Large intestine (tissue), 12 donors: ENCODE measurements at places on chromosomes 2 and 18.

DNA sequence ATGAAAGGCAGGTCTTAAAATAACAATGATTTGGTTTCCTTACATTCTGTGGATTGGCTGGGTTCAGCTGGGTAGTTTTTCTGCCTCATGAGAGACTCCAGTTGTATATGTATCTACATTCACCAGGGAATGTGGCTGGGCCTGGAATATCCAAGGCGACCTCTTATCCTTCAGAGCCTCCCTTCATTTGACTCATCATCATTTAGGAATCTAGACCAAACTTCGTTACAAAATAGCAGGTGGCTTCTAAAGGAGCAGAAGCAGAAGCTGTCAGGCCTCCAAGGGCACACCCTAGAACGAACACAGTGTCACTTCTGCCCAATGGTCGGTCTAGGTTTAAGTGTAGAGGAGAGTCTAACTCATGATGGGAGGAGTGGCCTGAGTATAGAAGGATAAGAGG, 204.2 kb downstream of the EN1 start:
- no peak for DNase-seq

DNA sequence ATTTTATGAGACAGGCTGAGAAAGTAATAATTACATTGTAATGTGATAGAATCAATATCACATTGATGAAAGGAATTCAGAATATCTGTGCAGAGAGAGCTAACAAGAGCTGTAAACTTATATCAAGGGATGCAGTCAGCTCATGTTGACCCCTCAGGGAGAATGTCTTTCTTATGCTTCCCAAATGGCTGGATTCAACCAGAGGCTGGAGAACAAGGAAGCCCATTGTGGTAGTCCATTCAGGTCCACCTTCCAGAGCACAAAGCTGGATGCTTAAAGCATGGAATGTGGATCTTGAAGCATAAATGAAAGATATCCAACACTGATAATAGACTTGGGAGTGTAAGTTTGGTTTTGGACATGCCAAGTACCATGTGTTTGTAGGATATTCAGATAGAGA, 220.0 kb downstream of the FIGN start:
- DNase-seq, result no peak

GRCh38 chr2:39573276-39573675, 92.4 kb upstream of the TMEM178A start:
- DNase-seq, result no peak

- DNase-seq, result no peak
These were observed 5.4 kb downstream of the CWC22 start for GRCh38 chr2:180001726-180002125.

- no peak for DNase-seq
These were observed 258.3 kb downstream of the CYRIA start for GRCh38 chr2:16407358-16407757.

DNA sequence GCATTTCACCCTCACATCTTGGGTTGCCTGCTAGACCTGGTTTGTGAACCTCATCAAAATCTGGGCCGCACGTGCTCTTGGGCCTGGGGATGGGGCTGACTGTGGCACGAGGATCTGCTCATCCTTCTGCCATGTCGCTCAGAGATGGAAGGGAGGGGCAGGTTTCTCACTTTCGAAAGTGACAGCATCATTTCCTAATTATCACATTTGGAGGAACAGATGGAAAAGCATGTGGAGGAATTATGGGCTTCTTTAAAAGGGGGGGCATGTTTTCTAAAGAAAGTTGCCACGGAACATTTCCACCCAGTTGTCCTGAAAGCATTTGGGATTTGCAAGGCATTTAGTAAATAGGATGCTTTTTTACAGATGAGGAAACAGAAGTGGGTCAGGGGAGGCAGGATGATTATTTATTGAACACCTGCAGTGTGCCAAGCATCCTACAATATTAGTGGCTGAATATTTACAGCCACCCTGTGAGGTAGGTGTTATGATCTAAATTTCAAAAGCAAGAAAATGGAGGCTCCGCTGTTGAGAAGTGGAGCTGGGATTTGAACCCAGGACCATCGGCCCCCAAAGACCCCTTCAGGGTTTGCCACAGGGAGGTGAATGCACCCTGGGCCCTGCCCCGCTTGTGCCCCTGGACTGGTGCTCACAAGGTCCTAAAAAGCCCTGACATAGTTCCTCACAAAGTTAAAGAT, 104.2 kb upstream of the MYCN start:
- no peak for DNase-seq

- DNase-seq, result no peak
These were observed 2168.6 kb upstream of the PIK3C3 start for GRCh38 chr18:39786477-39786876.

DNA sequence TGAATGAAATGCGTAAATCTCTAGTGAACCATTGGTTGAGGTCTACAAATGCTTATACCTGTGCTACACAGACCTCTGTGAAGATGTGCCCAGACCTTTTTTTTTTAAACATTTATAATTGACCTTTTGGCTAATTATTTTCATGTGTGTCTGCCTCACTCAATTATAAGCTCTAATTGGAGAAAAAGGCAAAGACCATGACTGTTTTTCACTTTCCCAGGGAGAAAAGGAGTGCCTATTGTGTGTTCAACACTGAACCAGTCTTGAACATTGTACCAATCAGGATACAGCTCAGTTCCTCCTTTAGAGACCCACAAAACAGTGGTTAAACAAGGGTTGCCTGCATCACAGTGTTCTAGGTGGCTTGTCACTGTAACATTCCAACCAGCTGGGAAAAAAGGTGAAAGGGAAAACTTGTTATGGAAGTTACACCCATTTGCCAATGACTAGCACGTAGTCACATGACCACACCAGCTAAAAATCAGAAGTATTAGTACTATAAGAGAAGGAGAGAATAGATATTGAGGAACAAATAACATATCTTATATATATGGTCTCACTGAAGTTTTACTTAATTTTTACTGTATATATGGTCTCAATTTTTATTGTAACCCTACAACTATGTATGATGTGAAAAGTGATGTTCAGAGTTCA, 13.4 kb downstream of the TANK start:
- DNase-seq, result no peak

DNA sequence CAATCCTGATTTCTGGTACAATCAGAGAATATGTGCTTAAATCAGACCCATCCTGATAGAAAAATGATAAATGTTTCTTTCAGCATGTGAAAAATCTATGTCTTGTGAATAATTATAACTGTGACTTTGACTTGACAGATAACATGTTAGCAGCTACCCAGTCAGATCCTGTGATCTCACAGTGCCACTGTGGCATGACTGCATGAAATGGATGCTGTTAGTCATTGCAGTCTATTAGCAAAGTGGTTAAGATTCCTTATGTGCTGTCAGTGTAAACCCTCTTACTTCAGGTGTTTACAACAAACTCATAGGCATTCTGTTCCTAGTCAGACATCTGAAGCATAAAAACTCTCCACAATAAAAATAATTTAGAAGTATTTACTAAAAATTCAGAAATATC, 244.6 kb upstream of the RND3 start:
- peak; percentile 17 for DNase-seq

DNA sequence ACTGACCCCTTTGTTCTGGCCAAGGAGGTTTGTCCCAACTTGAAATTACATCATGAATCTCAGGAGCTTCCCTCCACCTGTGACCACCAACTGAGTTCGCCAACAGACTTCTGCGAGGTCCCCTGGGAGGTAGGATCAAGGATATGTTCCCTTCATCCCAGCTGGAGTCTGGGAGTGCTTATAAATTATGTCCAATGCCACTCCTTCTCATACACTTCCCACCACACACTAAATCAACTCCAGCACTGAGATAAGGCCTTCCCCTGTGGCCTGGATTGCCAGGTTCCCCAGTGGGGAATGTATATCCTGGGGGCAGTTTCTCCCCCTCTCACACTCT, 99.2 kb downstream of the RND3 start:
- DNase-seq, result no peak

DNA sequence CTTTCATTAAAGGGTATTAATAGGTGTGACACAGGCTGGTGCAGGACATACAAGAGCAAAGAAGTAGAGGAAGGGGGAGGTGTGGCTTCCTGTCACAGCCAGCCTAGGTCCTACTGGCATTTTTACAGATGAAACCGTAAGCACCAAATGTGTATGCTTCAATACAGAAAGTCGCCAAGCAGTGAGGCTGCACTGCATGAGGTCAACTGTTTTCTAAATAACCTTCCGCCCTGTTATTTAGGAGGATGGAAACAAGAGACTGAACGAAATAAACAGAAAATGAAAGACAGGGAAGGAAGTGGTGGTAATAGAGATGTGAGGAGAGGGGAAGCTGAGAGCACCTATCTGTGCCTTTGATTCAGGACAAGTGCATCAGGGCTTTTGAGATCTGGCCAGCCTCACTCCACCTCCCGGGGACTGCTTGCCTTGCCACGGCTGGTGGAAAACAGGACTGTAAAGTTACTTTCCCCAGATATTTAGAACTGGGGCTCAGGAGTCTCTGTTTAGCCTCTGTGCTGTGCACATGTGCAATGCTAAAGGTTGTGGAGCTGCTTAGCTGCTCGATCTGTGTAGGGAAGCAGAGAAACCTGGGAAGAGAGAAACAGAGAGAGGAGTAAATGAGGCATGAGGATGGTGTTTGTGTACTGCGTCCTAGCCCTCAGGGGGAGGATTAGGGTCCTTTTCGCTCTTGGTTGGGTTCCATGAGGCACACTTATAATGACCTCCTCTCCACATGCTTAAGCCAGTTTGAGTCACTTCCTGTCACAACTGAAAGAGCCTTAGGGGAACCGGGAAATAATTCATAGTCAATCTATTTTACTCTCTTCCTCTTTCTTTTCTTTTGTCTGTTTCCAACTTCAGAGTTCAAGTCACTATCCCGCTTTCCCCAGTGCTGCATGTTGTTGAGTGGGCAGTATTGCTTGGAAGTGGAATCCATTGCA, 62.3 kb upstream of the BOD1L2 start:
- no peak for DNase-seq
